Inflammatory macrophage (primary cell): ENCODE measurements at places on chromosomes 1 and 21.

GRCh38 chr1:203663821-203664220 lies 37.2 kb downstream of the ATP2B4 start:
- DNase-seq = no peak

GRCh38 chr1:42267904-42268303 lies 67.1 kb downstream of the FOXJ3 start:
- DNase-seq = no peak

DNA sequence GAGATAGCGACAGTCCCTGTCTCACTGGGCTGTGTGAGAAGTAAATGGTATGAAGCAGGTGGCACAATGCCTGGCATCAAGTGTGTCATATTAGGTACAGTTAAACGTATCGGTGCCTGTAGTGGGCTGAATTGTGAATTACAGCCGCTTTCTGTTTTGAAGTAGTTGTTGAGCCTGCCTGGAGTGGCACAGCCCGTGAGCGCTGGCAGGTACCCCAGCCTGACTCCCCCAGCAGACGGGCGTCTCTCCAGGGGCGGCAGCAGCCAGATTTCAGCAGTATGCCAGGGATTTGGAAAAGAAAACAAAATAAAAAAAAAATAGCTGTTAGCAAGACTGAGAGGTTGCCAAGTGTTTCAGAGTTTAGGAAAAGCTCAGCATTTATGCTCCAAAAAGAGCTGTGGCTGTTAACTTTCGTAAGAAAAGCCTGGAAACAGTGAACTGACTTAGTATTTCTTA lies 26.6 kb upstream of the GPR153 start:
- no peak for DNase-seq

- no peak for DNase-seq
Observed at GRCh38 chr1:82091729-82092128, 291.0 kb downstream of the ADGRL2 start.

GRCh38 chr1:166811691-166812090 lies 27.6 kb upstream of the POGK start:
- no peak for DNase-seq

GRCh38 chr1:70863239-70863638 lies 184.4 kb downstream of the PTGER3 start:
- DNase-seq = no peak

GRCh38 chr1:174777262-174777661 lies 222.5 kb upstream of the CACYBP start:
- no peak for DNase-seq

- peak; percentile 81 for DNase-seq
Observed at GRCh38 chr1:28115267-28115666, 26.9 kb upstream of the EYA3 start.

DNA sequence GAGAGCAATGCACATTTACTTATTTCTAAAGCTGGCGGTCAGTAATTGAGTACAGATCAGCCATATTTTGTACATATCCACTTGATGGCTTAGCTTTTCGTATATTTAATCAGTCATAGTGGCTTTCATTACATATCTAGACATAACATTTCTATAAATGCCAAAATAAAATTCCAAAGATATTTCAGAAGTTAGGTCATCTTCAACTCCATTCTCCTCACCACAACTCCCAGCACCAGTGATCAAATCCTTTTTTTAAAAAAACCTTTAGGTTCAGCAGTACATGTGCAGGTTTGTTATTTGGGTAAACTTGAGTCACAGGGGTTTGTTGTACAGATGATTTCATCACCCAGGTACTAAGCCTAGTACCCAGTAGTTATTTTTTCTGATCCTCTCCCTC lies 53.9 kb upstream of the GNG4 start:
- DNase-seq = no peak

DNA sequence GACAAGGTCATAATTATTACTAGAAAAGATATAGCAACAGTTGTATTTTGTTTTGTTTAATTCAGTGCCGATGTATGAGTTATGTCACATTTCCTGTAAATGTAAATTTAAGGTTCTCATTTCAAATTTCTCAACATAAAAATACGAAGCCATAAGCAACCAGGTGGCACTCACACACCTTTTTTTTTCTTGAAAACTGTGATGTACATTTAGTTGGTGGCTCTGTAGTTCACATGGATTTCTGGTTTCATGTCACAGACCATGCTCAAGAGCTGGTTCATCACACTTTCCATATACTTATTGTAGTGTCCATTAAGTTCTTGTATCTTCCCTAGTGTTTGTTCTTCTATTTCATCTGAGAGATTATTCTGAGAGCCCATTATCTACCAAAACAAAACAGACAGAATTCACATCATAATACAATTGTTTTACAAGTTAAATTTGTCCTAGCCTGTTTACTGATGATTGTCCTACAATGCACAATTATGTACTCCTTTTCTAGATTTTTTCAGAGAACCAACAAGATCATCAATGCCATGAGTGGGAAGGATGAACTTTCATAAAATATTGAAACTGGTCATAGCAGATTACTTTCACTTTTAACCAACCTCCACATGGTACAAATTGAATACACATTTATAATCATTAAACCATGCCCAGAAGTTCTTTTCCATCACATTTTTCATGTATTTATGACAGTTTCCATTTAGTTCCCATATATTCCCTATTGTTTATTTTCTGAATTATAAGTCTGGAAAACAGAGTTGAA lies 17.1 kb downstream of the ATP6V1G3 start:
- no peak for DNase-seq

GRCh38 chr1:41464885-41465284 lies 19.6 kb downstream of the EDN2 start:
- no peak for DNase-seq

DNA sequence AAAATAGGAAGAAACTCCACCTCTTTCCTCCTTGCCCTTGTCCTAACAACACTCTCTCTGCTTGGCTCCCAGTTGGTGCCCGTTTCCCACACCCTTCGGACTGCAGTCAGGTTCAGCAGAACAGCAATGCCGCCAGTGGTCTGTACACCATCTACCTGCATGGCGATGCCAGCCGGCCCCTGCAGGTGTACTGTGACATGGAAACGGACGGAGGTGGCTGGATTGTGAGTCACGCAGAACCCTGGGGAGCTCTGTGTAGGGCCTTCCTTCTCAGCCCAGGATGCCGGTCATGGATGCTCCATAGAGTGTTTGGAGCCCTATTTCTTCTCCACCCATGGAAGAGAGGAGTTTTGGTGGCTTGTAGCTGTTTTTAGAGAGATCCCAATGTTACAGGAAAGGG lies 60.9 kb downstream of the TNN start:
- DNase-seq = no peak

DNA sequence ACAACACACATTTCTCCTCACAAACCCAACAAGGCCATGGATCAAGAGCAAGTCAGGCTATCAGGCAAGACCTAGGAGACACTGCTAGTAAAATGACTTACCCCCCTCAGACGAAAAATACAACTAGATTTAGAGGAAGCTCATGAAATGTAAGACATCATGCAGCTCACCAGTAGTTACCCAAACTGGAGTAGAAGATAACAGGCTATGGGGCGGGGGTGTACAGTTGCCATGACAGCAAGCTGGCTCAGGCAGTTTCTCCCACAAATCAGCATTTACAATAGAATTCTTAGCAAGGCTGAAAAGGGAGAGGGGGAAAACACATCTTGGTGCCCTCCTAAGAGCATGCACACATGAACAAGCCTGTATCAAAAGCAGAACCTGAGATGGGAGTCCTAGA lies 13.9 kb downstream of the TPM3 start:
- DNase-seq = peak; percentile 65

- no peak for DNase-seq
Observed at GRCh38 chr1:13774121-13774520, 74.1 kb downstream of the PRDM2 start.

- peak; percentile 45 for DNase-seq
Observed at GRCh38 chr1:108059945-108060344, 95.0 kb upstream of the VAV3 start.

- no peak for DNase-seq
Observed at GRCh38 chr1:224734261-224734935, 118.3 kb downstream of the CNIH3 start.

GRCh38 chr1:240611228-240611618 lies 732 bp downstream of the GREM2 start:
- no peak for DNase-seq

GRCh38 chr1:153613406-153613805 lies 469 bp upstream of the S100A16 start:
- no peak for DNase-seq

GRCh38 chr21:19343711-19344110 lies 940.1 kb upstream of the TMPRSS15 start:
- DNase-seq = no peak

- DNase-seq = no peak
Observed at GRCh38 chr1:15445390-15446122, 7.3 kb downstream of the CTRC start.

- no peak for DNase-seq
Observed at GRCh38 chr1:166740668-166741276, 98.5 kb upstream of the POGK start.

DNA sequence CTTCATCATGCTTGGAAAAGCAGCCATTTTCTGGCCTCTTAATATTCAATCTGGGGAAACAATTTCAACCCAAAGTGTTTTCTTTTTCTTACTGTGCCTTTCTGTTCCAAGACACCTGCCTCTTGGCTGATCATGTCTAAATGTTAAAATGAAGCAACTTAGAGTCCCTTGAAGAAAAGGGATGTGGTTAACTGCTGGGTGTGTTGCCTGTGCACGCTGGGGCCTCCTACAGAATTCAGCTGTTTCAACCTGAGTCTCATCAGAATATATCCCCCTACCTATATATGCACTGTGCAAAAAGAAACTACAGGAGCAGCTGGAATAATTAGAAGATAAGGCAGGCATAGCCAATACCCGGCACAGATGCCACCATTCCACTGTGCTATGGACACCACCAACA lies 222.0 kb downstream of the OMA1 start:
- no peak for DNase-seq

DNA sequence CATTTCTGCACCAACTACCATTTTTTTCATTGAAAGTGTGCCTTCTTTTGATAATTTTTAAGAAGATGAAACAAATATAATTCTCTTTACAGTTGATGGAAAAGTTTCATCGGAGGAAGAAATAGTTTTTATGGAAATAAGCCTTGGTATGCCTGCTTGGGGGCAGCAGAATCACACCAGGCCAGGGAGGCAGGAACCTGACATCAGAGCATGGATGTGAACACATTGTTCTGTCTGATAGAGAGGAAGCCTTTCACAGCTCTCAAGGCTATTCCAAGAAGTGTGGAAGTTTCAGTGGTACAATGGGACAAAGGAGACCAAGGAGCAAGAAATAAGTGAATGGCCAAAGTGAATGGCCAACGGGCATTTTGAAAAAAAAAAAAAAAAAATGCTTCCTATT lies 162.2 kb upstream of the KCNK2 start:
- DNase-seq = no peak

DNA sequence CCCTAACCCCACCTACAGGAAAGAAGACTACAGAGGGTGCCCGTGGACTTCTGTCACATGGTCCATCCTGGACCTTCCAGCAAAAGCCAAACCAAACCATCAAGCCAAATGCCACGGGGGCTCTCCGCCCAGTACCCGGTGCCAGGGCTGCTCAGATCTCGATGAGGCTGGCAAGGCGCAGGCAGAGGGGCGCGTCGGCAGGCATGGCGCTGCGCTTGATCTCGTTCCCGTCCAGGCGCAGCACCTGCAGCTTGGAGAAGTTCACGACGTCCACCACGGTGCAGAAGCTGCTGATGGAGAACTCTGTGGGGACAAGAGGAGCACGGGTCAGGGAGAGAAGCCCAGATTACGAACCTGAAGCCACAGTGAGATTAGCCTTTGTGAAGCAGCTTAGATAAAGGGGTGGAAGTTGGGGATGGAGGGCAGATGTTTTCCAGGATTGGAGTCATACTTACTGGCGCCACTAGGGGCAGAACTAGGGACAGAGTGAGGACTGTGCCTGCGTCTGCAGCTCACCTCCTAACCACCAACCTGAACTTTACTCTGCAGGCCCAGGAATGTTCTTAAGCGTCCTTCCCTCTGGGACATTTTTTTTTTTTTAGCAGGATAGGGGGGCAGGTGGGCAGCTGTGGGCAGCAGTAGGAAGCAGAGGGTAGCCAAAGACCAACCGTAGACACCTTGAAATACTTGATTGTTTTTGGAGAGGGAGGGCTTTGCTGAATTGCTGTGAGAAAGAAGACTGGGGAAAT lies 8.6 kb downstream of the FMOD start:
- peak; percentile 35 for DNase-seq

- no peak for DNase-seq
Observed at GRCh38 chr21:45713613-45714012, 70.1 kb downstream of the PCBP3 start.

- no peak for DNase-seq
Observed at GRCh38 chr1:65339866-65340468, 30.6 kb downstream of the DNAJC6 start.

- DNase-seq = no peak
Observed at GRCh38 chr1:243253926-243254232, 1.2 kb downstream of the CEP170 start.

DNA sequence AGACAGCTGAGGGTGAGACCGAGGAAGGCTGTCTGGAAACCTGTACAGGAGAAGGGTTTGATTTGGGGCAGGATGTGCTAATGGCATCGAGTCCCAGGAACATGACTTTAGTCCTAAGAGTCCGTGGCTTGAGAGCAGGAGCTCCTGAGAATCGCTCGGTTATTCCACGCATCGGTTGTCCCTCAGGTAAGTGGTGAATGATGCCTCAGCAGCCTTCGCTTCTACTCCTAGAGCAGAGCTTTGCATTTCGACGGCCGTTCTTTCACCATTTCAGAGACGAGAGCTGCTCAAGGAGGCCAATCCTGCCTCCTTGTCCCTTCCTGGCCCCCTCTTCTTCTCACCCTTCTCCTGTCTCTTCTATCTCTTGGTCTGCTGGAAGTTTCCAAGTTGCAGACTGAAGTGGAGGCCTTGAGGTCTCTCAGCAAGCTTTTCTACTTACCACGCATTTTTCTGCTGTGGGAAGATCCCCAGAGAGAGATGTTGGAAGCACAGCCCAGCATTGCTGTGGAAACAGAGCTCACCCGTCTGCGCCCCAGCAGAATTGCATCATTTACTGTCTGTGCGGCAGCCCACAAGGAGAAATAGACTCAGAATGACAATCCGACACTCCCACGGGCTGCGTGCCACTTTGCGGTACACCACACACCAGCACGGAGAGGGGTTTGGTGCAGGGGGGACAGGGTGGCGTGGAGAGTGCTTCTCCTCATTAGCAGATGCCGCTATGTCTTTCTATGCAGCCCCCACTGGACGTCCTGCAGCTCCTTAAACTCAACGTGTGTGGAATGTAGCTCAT lies 270.7 kb upstream of the C1orf174 start:
- DNase-seq = no peak

- DNase-seq = no peak
Observed at GRCh38 chr1:160789051-160789701, 6.8 kb upstream of the LY9 start.

- no peak for DNase-seq
Observed at GRCh38 chr1:31227891-31228568, 11.7 kb downstream of the NKAIN1 start.
